CD4-positive, alpha-beta T cell treated with Interleukin-15 for 4 hours (primary cell): ENCODE measurements at places on chromosomes 13 and 19.
A peak's percentile ranks its signal among the peaks of the same experiment; 100 is the strongest.

DNA sequence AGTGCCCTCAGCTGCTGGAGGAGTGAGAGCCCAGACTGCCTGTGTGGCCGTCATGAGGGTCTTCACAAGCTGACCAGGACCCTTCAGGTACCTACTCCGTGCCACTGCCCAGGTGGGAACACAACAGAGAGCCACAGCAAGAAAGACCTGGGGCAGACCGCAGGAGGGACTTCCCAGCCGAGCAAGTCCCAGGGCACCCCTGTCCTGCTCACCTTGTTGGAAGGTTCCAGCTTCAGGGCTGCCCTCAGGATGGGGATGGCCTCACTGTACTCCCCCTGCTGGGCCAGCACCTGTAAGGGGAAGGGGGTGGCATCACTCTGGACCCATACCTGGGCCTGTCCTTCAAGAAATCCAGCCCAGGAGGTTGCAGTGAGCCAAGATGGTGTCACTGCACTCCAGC lies 10.3 kb downstream of the FKBP8 start:
- DNase-seq: no peak

- no peak for DNase-seq
Observed at GRCh38 chr13:102003848-102004570, 397.8 kb downstream of the FGF14 start.

GRCh38 chr13:20401931-20402856 lies 123.5 kb downstream of the CRYL1 start:
- DNase-seq: no peak

DNA sequence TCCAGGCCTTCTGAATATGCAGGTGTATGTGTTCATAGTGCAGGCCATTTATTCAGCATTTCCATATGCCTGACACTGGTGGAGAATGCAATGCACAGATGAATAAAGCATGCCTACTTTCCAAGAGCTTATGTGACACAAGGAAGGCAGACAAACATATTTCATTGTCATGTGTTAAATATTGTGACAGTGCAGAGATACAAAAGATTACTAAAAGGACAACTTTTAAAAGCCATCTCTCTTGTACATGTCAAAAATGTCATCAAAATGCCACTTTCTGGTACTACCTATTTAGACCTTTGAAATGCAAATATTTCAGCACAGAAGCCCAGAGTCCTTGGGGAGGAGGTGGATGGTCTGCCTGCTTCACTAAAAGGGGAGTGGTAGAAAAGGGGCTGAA lies 254.5 kb downstream of the FGF14 start:
- no peak for DNase-seq

DNA sequence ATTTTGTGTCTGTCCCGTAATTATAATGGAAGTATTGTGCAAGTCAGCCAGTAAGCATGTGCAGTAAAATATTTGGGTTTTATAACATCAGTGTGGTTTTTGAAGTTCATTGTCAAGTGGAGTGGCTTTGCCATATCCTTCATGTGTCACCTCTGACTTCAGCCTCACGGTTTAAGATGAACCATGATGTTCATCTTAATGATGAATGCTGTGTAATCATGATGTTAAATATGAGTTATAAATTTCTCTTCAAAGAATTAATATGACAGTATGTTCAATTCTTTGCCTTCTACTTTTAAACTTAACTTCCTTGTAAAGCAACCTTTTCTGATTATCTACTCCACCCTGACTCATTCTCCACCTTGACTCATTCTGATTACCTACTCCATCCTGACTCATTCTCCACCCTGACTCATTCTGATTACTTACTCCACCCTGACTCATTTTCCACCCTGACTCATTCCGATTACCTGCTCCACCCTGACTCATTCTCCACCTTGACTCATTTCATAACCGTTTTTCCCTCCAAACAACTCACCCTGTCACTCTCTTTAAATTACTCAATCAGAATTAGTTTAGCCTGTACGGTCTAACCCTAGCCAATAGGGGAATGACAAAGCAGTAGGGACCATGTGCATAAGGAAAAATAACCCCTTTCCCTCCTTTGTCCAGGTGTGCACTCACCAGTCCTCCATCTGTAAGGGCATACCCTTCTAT lies 50.3 kb upstream of the ANKRD10 start:
- DNase-seq: no peak

GRCh38 chr19:2512523-2513431 lies 36.9 kb downstream of the GADD45B start:
- no peak for DNase-seq

GRCh38 chr13:35675651-35676050 lies 199.2 kb upstream of the MAB21L1 start:
- DNase-seq: no peak

GRCh38 chr19:10143681-10144080 lies 24.0 kb upstream of the EIF3G start:
- DNase-seq: peak; percentile 18

DNA sequence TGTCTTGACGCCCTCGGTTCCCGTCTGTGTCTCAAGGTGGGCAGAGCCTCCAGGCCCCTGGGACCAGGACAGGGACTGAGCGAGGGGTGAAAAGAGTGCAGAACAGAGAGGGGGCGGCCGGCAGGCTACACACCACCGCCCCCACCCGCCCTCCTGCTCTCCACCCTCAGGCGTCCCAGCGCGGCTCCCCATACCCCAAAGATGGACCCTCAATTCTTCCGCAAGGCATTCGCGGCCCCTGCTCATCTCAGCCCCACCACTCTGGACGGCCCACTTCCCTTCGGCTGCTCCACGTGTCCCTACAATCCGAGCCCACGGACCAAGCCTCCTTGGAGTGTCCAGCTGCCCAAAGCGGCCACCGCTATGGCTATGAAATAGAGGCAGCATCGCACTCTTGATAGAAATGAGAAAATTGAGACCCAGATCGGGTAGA lies 1.8 kb downstream of the KLF16 start:
- no peak for DNase-seq

DNA sequence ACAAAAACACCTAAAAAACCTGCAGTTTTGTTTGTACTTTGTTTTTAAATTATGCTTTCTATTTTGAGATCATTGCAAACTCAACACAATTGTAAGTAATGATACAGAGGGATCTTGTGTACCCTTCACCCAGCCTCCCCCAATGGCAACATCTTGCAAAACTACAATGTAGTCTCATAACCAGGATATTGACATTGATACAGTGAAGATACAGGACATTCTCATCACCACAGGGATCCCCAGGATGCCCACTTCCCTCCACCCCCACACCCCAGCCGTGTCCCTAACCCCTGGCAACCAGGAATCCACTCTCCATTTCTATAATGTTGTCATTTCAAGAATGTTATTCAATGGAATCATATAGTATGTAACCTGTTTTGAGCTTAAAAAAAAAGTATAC lies 10.3 kb upstream of the C5AR2 start:
- DNase-seq: no peak

DNA sequence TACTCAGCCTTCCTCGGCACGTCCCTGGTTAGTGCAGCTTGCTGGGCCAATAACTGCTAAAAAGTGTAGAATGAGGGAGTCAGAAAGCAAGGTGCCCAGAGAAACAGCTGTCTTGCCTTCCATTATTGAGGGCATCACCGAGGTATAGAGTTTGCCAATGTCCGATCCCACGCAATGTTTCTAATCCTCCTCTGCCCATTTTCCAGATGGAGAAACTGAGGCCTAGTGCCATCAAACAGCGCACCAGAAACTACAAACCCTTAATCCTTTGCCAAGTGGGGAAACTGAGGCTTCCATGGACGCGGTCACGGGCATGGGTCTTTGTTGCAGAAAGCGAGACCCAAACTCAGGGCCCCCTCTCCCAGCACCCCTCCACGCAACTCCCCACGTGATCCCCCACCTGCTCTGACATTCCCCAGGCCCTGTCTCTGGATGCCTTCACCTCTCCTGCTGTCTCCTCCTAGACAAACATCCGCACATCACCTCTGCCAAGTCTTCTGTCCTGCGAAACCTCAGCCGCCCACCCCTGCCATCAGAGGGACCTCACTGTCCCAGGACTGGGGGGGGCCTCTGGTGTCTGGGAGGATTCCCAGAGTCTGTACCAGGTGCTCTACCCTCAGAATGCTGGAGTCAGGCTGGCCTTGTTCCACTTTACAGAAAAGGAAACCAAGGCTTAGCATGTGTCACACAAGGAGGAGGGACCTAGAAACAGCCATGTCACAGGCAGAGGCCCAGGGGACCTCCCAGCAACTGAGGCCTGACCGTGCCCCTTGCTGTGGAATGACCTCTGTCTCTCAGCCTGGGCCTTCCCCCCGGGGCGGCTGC lies 930 bp upstream of the PDE4C start:
- DNase-seq: no peak

GRCh38 chr19:3178377-3178972 lies at the start of gene S1PR4:
TSS of gene S1PR4 (plus strand) at chr19:3178769. CDS start at chr19:3178793, 24 bp downstream.
- DNase-seq: peak; percentile 80

DNA sequence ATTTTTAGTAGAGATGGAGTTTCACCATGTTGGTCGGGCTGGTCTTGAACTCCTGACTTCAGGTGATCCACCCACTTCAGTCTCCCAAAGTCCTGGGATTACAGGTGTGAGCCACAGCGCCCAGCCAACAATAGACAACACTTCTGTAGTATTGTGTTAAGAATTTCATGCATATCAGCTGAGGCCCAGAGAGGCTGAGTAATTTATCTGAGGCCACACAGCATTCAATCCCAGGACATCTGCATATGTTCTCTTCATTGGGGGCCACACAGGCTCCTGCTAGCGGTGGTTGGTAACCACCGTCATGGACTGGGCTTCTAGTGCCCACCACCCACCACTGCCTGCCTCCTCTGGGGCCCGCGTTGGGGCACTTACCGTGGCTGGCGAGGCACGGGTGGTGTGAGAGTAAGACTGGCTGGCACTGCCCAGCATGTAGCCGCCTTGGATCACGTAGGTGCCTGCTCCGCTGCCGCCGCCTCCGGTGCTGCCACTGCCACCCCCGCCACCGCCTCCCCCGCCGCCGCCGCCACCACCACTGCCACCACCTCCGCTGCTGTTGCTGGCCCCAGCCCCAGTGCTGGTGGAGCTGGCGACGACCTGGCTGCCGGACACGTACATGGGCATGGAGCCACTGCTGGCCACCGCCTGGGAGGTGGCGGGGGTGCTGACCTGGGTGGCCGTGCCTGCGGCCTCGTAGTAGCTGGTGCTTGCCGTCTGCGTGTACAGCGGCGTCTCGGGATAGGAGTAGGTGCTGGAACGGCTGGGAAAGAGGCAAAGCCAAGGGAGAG lies 20.3 kb downstream of the DCAF15 start:
- no peak for DNase-seq

DNA sequence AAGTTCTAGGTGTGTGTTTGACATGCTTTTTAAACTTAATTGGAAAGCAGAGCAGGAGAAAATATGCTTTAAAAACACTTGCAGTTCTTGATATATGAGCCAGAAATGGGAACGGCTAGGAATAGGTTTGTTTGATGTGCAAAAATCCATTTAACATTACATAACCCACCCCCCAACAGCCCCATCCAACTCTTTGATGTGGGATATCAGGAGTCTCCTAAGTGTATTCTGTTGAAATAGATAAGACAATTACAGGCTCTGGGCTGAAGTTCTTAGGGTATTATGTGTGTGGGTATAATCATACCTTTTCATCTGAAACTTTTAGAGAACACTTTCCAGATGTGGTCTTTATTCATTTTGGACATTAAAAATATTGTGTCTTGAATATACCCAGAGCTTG lies 240.4 kb upstream of the CSNK1A1L start:
- no peak for DNase-seq

GRCh38 chr13:91185294-91185863 lies 162.1 kb upstream of the MIR17HG start:
- DNase-seq: no peak

DNA sequence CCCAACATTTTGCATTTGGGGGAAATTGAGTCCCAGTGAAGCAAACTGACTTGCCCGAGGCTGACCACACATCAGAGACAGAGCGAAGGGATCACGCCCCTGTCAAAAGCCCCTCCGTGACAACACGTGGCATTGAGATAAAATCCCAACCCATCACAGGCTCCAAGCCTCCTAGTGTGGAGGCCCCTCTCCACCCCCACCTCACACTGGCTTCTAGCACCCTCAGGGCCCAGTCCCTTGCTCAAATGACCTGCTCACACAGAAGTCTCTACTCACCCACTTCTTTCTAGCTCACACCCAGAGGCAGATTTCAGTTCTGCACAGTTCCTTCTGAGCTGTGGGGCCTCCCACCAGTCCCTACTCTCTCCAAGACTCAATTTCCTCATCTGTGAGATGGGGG lies 10.3 kb downstream of the HPN start:
- DNase-seq: no peak

GRCh38 chr19:41548954-41549688 lies 26.8 kb upstream of the CEACAM21 start:
- peak; percentile 90 for DNase-seq

DNA sequence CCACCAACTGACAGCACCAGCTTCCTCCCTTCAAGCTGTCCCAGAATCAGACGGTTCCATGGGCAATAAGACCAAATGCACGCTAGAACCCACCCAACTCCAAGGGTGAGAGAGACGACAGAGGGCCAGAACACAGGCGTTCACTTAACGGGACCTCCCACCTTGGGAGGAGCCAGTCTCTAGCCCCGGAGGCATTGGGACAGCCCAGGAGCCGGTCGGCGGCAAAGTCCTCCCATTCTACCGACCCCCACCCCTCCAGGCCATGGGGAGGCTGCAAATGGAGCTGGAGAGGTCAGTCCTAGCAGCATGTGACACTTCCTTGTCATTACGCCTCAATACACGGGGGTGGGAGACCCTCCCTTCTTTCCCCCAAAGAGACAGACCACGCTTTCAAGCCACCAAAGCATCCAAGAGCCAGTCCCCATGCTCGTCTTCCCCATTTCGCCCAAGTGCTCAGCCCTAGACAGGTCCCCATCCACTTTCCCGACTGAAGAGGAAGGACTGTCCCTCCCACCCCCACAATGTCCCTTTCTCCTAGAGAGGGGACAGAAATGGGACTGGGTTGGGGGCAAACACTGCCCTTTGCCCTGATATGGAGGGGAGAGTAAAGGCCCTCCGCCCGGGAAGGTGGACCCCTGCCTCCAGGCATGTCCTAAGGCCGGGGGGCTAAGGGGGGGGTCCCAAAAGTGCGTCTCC lies 964 bp downstream of the KHSRP start:
- DNase-seq: peak; percentile 6

GRCh38 chr19:2641332-2641698 lies 61.2 kb downstream of the GNG7 start:
- DNase-seq: no peak

GRCh38 chr19:27672309-27673047 lies 1540.5 kb downstream of the UQCRFS1 start:
- no peak for DNase-seq

GRCh38 chr13:81498969-81499368 lies 1158.0 kb upstream of the SPRY2 start:
- no peak for DNase-seq

DNA sequence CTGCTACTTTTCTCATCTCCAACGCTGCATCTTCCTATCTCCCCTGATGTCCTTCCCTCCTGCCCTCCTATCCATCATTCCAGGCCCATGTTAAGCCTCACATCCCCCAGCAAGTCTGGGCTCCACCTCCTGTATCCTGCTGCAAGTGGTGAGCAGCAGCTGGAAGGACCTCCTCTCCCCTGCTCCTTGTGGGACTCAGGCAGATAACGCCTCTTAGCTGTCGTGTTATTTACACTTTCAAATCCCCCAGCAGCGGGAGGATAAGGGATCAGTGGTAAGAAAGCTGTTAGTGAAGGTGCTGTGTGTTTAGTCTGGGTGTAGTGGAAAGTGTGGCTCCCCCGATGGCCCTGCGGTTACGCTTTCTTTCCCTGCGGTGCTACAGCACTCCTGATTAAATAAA lies 211.9 kb downstream of the ZNF536 start:
- no peak for DNase-seq

- no peak for DNase-seq
Observed at GRCh38 chr13:77358001-77358400, 31.1 kb upstream of the MYCBP2 start.
